Naive B cell (primary cell): ENCODE measurements at places on chromosomes 2 and 18.

GRCh38 chr2:64344999-64345576, 108.9 kb upstream of the LGALSL start:
- DNase-seq: no peak

DNA sequence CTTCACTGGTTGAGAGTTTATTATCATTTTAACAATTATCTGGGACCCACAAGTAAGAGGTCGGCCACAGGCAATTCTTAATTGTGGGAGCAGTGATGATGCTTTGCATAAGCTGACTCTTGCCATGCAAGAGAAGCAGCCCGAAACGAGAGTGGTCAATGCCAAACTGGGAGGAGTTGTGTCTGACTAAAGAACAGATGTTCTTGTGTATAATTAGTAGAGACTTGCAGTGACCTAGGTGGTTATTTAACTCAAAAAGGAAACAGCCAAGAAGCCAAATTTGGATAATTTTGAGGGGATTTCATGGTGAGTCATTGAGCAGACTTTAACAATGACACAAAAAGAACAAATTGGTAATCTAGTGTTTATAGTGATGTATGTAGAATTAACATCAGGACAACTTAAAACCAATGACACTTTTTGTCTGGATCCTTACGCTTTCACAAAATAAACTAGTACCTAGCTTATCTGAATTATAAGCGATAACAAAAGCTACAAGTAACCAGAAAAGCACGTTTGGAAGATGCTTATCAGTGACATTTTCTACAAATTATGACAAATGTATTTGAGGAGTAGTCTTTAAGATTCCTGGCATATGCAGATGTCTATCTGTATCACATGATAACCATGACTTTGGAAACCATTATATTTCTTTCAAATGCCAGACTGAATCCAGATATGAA, 184.7 kb upstream of the DLGAP1 start:
- no peak for DNase-seq

- no peak for DNase-seq
Measured at GRCh38 chr2:129276978-129277584, 702.4 kb upstream of the RAB6C start.

GRCh38 chr2:55296393-55296792, 27.4 kb upstream of the MTIF2 start:
- no peak for DNase-seq

DNA sequence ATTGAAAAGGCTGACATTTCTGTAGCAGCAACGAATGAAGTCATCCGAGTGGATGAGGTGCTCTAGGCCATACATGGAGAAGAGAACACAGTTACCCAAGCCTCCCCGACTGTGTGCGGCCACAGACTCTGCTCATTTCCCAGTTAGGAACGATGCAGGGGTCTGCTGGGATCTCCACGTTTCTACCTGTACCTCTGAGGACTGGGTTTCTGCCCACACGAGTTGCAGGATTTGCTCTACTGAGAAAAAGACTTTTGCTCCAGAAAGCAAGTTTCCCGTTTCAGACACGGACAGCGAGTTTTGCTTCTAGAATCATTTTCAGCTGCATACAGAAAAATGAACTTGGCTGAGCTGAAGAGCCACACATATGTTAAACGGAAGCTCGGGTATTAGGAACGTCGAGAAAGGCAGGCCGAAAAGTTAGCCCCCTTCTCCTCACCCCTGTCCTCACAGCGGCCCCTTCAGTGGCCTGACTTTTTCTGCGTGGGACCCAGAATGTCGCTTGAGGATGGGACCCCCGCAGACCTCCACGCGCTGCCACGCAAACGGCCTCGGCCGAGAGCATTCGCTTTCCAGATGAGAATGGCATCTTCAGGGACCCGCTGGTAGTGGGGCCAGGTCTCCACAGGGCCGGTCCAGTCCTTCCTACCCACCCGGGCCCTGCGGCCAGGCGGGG, 582 bp upstream of the RAB31 start:
- peak; percentile 19 for DNase-seq

DNA sequence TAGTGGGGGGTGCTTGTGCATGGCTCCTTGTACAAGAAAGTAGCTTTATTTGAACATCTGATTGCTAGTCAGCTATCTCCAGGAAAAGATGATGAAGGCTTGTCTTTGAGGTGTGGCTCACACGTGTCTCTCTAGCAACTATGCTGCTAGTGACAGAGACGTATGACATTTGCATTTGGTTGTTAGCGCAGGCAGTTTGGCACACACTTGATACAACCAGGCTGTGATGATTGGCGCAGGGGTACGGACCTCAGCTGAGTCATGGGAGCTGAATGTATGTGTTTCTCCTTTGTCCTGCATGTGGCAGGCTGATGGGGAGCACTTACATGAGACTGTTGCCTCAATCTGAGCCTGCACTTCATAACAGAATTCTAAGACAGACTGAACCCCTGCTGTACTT, 29.6 kb downstream of the PTCD3 start:
- DNase-seq: no peak

DNA sequence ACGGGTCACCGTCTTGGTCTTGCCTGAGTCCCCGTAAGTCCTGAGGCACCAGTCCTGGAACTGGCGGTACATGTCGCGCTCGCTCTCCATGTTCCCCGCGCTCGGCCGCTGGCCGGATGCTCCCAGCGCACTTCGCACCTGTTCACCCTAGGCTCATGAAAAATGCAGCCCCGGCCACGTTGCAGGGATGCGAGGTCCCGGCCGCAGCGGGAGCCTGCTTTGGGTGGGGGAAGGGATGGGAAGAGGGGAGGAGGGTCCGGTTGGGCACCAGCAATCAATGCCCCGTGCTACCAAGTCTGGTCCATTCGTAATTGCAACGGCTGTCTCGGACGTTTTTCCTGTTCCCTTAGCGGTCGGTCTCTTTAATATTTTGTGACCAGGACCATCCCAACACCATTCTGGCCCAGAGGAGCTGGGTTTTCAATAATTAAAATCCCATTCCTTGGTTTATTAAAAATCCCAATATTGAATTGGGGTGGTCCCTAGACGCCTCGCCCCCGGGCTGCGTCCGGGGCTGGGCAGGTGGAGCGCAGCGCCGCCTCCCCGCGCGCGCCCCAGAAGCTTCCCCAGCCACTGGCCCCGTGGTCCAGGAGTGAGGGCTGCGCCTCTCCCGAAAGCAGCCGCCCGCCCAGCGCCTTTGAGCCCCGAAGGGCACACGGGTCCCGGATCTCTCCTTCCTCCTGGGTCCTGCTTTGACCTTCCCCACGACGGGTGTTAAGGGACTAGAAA, 1.4 kb downstream of the NOL4 start:
- no peak for DNase-seq

- no peak for DNase-seq
Measured at GRCh38 chr2:150480971-150481830, 6.3 kb downstream of the RND3 start.

DNA sequence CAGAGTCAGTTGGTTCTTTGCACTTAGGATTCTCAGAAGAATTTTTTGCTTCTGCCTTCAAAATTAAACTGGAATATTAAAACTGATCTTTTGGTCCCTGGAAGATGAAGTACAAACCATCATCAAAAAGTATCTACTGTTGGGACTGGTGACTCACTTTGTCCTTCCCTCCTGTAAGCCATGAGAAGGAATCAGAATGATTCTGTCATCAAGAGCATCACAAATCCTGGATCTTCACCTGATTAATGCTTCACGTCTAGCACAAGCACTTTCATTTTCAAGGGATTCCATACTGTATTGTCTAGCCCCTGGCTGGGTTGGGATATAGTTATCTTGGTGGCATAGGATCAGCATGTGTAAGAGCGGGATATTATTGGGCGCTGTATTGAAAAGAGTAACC, 69.3 kb upstream of the CYP1B1 start:
- DNase-seq: no peak

- no peak for DNase-seq
Measured at GRCh38 chr2:52886556-52886955, 881.0 kb upstream of the CHAC2 start.

GRCh38 chr2:230660294-230661060, 52.2 kb upstream of the CAB39 start:
- DNase-seq: peak; percentile 42

- no peak for DNase-seq
Measured at GRCh38 chr18:34857320-34857719, 147.2 kb downstream of the DTNA start.

DNA sequence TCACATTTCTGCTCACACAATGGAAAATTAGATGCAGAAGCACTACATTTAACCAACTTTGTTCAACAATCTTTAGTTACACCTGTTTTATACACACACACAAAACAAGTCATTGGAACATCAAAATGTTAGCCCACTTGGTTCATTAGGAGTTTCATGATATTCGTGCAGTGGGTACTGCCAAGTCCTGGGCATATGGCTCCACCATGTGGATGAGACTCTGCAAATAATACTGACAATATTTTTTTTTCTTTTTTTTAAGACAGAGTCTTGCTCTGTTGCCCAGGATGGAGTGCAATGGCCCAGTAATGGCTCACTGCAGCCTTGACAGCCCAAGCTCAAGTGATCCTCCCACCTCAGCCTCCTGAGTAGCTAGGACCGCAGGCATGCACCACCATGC, 34.5 kb upstream of the GRB14 start:
- no peak for DNase-seq

- DNase-seq: no peak
Measured at GRCh38 chr18:10128921-10129501, 215.2 kb downstream of the VAPA start.

DNA sequence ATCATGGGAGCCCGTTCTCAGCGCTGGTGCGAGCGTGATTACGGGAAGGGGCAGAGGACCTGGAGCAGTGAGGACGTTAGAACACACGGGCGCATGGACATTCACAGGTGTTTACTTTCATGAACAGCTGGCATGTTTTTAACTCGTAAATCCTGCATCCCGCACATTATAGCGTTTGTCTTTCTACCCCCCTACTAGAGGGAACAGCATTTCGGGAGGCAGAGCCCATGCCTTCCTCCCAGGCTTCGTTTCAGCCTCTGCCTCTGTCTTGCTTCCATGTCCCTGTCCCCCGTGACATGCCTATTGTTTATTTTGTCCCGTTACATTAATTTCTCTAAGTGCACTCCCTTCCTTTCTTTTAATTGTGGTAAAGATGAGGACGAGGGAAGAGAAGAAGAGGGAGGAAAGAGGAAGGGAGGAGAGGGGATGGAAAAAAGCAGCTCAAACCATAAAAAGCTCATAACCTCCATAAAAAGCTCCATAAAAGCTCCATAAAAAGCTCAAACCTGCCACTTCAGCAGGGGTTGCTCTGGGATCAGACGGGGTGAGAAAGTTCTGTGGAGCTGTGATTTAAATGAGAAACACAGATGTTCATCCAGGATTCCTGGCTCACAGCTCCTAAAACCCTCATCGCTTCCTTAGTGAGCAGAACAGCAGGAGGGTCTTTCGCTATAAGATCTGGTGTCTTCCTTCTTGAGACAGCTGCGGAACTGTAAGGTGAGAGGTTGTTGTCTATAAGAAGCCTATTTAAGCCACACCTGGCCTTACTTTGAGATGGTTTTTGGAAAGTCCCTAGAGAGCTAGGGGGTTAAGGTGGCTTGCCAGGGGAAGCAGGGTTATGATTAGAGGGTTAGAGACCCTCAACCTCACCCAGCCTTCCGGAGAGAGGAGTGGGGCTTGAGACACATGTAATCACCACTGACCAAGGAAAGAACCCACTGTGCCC, 66.6 kb upstream of the SNTG2 start:
- DNase-seq: no peak

- no peak for DNase-seq
Measured at GRCh38 chr18:41660654-41661053, 294.4 kb upstream of the PIK3C3 start.

DNA sequence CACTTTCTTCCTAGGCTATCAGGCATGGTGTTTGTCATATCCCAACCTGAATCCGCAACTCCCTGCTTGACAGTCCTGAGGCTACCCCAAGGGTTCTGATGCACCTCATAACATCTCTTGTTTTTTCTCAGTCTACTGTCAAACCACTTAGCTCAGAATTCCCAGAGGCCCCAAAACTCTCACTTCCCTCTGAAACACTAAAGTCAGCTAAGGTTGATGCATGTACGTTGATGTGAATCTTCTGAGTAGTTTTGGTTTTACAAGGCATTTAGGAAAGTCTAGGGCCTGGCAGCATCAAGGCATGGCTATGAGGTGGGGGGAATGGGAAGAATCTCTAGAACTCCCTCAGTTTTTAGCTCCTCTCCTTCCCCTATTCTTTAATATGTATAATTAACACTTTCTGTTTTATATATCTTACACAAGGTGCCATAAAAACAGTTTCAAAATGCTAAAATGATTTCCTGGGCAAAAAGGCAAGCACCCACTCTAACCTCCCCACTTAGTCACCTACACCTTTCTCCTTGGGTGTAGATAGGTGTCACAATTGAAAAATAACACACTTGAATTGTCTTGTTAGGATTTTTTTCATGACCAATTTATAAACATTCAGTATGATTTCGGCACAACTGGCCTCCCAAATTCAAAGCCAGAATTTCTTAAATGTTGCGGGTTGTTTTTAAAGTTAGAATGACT, 71.4 kb upstream of the TANK start:
- DNase-seq: peak; percentile 53

- DNase-seq: no peak
Measured at GRCh38 chr2:98445683-98446581, 1.3 kb downstream of the INPP4A start.

- DNase-seq: no peak
Measured at GRCh38 chr2:138432971-138433370, 68.6 kb upstream of the SPOPL start.

DNA sequence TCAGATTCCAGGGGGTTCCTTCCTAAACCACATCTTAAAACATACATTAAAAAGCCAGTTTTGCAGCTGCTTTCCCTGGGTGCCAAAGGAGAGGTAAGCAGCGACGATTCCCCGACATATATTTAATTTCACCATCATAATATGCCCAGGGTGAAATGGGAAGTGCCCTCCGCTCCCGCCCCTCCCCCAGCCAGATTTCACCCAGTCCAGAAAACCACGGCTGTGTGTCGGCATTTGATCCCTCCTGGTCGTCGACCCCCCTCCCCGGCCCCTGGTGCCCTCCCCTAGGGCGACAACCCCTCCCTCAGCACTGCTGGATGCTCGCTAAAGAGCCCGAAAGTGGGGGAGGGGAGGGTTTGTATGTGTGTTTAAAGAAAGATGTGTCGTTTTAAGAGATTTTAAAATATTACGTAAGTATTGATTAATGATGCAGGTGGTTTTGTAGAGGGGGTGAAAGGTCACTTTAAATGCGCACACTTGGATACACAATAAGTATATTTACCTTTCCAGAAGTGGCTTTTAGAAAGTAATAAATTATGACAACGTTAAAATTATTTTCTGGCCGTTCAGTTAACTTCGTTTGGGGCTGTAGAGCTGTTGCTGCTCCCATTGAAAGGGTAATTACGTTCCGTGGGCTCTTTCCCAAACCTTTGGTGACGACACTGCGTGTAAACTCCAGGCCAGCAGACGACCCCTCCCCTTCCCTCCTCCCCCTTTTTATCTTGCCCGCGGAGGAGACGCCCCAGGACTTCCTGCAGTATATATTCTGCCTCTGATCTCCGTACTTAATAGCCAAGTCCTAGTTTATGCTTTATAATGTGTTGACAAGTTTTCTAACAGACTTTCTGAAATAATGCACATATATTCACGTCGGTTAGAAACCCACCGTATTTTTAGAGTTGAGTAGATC, 3.4 kb upstream of the BCL11A start:
- DNase-seq: peak; percentile 48

GRCh38 chr2:208350610-208351009, 56.0 kb upstream of the PTH2R start:
- DNase-seq: no peak
